ENCODE measurements at places on chromosomes 12 and 14. TPM values are rescaled to one million over a fixed set of nuclear protein-coding genes. Genes with fewer than 3 reads are reported as not detected.
A peak's percentile ranks its signal among the peaks of the same experiment; 100 is the strongest.

DNA sequence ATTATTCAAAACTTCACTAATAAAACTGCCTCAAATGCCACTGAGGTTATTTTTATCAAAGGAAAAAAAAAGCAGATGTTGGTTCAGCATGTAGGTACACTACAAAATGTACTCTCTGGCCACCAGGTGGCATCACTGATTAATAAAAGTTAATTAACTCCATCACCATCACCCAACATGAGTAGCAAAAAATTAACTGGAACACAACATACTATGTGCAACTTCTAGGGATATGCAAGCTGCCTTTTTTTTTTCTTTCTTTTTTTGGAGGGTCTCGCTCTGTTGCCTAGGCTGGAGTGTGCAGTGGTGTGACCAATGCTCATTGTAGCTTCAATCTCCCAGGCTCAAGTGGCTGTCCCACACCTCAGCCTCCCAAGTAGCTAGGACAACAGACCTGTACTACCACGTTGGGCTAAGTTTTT lies 43.8 kb upstream of the NR2C1 start:
- DNase-seq = peak; percentile 70

DNA sequence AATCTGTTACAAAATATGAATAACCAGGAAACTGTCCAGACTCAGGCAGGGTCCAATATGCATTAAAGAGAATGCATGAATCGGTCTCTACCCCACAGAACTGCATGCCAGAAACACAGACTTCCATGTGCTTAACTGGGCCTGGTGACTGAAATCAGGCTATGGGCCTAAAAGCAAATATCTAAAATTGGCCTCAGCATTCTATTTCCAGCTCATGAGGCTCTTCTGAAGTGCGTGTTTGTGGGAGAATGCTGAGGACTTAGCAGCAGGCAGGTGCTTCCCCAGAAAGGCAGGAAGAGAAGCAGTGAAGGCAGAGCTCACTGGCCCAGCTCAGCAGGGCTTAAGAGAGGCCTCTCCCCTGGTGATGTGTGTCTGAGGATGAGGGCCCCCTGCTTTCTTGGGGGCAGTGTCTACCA lies 48.5 kb downstream of the ADGRD1 start:
- DNase-seq = no peak

- no peak for DNase-seq
These were observed 1196.3 kb upstream of the TMEM132C start for GRCh38 chr12:127070515-127071157.

- DNase-seq = peak; percentile 20
These were observed 1304.9 kb downstream of the TMEM121 start for GRCh38 chr14:106831322-106831720.

DNA sequence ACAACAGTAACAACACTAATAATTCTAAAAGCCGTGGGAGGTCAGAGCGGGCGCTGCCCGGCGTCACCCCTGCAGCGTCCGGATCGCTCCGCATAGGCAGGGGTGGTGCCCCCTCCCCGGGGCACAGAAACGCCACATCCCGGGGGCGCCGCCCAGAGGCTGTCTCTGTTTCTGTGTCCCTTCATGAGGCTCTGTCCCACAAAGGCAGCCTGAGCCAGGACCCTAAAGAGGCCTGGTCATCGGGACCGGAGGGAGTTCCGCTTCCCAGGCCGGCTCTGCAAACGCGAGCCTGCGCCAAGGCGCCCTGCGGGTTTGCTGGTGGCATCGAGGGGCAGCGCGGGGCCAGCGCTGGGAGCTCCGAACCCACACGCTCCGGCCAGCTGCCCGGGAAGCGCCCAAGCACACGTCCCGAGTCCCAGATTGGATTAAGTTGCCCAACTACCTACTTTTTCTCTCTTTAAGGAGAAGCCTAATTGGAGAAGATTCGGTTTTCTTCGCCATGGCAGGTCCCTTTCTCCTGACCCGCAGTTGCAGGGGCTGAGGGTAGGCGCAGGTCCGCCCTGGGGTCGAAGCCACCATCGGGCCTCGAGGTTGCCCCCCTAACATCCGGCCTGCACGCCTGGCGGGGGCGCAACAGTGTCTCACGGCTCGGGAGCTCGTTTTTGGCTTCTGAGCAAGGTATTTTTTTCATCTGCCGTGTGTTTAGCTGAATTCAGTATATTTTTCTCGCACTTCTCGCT lies 421.7 kb downstream of the VRK1 start:
- DNase-seq = no peak

SSTR1 gene
- 0.04 TPM for total RNA-seq

Data from HepG2 (cell line).